Naive B cell (primary cell): ENCODE measurements at places on chromosomes 3 and 15. TPM values are rescaled to one million over a fixed set of nuclear protein-coding genes. Genes with fewer than 3 reads are reported as not detected.

The FRMD4B gene
- not detected for polyA plus RNA-seq

The BCHE gene
- not detected for polyA plus RNA-seq

The NPAP1 gene
- not detected for polyA plus RNA-seq

The CELF6 gene
- polyA plus RNA-seq: not detected

The CCDC39 gene
- not detected for polyA plus RNA-seq

The RTP3 gene
- not detected for polyA plus RNA-seq

The ISLR gene
- polyA plus RNA-seq: not detected

The TRPC1 gene
- polyA plus RNA-seq: 0.27 TPM

The ATP13A5 gene
- not detected for polyA plus RNA-seq

The SOX2 gene
- polyA plus RNA-seq: not detected

The PDZRN3 gene
- not detected for polyA plus RNA-seq

The A4GNT gene
- polyA plus RNA-seq: not detected

The RAD51 gene
- 0.61 TPM for polyA plus RNA-seq

The RPP14 gene
- polyA plus RNA-seq: 8.7 TPM

The ACTC1 gene
- not detected for polyA plus RNA-seq

The P2RY1 gene
- polyA plus RNA-seq: not detected

The GOLGA6L7 gene
- not detected for polyA plus RNA-seq

The PLA2G4B gene
- polyA plus RNA-seq: not detected

The VILL gene
- 11.9 TPM for polyA plus RNA-seq
